ENCODE measurements at places on chromosomes 4 and X.

DNA sequence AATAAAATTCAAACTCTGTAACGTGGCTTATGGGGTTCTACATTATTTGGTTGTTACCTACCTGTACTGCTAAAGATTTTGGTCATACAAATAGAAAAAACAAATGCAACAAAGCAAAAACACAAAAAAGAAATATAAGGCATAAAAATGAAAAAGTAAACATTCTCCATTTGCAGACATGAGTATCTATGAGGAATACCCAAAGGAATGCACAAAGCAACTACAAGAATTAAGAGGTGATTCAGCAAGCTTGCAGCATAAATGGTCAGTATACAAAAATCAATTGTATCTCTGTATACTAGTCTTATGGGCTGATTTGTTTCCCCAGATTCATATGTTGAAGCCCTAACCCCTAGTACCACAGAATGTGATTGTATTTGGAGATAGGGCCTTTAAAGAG lies 3.6 kb upstream of the PDE5A start:
- DNase-seq = no peak

GRCh38 chrX:107374132-107374531 lies 75.3 kb upstream of the FRMPD3 start:
- peak; percentile 48 for DNase-seq

DNA sequence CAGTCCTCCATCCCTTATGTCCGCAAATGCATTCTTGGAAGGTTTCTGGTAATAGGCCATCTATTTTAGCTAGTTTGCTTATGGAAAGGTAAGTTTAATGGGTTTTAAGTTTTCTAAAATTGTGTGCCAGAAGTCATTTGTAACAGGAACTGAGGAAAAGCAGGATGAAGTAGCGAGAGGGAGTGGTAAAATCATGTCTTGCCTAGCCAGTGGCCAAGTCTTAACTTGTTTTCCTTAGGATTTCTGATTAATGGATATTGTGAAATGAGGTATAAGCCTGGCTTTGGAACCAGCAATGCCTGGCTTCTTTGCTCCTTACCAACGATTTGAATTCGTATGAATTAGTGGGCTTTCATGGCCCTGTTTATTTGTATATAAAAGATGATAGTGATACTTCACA lies 7.3 kb downstream of the SEC24B start:
- no peak for DNase-seq

DNA sequence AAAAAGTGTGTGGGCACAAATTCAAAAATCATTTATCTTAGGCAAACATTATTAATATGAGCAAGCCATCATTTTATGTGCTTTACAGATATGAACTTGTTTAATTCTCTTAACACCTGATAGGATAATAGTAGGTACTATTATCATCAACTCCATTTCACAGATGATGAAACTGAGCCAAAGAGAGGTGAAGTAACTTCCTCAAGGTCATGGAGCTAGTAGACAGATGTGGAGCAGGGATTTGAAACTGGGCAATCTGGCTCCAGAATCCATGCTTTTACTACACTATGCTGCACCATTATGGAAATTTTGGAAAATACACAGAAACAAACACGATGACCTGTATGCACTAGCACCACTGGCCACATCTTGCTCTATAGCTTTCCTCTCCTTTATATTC lies 1.0 kb upstream of the PIN4 start:
- no peak for DNase-seq

- no peak for DNase-seq
These were observed 203.9 kb downstream of the SOWAHB start for GRCh38 chr4:76694056-76694455.

DNA sequence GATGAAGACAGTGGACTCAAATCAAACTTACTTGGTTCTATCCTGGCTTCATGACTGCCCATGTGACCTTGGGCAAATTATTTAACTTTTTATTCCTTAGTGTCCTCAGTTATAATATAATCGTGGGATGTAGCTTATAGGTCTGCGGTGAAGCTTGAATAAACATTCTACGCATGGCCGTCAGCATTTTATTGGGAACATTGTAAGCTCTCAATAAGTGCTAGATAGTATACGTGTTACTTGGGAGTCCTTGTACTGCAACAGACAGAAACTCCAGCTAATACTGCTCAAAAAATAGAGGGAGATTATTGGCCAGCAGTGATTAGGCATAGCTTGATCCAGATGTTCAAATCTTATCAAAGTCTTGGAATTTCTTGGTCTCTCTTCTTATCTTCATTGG lies 104.8 kb downstream of the SYTL5 start:
- no peak for DNase-seq

GRCh38 chrX:3963980-3964379 lies 250.5 kb upstream of the PRKX start:
- no peak for DNase-seq

DNA sequence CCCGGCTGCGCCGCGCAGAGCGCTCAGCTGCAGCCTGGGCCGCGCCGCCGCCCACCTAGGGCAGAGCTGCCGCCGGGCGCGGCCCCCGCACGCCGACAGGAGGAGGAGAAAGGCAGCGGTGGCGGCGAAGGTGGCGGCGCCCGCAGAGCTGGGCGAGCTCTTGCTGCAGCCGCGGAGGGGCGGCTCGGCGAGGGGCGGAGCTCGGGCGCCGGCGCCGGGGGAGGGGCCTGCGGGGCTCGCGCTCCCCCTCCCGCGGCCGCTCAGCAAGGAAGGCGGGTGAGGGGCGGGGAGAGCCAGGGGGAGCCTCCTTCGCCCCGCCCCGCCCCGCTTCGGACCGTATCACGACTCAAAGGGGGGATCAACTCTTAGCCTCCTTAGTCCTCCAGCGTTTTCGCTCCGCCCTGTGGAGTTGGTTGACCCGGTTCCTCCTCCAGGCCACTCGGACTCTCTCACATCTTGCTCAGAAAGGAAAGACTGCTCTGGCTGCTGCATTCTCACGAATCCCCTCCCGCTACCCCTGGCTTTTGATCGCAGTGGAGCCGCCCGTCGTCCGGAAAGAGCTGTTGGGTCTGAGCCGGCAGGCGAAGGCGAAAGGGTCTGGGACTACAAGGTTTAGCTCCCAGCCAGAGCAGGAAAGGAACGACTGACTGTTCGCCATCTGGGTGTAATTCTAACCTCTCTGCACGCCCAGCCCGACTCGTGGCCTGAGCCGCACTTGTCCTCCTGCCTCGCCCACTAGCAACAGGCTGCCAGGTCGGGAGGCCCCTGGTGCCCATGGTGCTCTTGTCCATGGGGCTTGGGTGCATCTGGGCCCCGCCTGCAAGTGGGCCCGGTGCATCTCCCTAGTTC lies at the start of gene ATP8A1:
Gene ATP8A1 (minus strand): TSS at position 162 of the 849 bp plus-strand sequence. CDS start 232 bp downstream, outside the sequence.
- peak; percentile 97 for DNase-seq

- no peak for DNase-seq
These were observed 45.0 kb downstream of the APBB2 start for GRCh38 chr4:41169256-41169800.

- DNase-seq = no peak
These were observed 2.6 kb downstream of the TMEM35A start for GRCh38 chrX:101081231-101081630.

GRCh38 chr4:103306870-103307375 lies 108.8 kb upstream of the CENPE start:
- peak; percentile 5 for DNase-seq

- no peak for DNase-seq
These were observed 225.2 kb upstream of the PPP1R2C start for GRCh38 chrX:43003204-43003565.

GRCh38 chr4:136699905-136700304 lies 832.4 kb downstream of the PCDH18 start:
- DNase-seq = no peak

DNA sequence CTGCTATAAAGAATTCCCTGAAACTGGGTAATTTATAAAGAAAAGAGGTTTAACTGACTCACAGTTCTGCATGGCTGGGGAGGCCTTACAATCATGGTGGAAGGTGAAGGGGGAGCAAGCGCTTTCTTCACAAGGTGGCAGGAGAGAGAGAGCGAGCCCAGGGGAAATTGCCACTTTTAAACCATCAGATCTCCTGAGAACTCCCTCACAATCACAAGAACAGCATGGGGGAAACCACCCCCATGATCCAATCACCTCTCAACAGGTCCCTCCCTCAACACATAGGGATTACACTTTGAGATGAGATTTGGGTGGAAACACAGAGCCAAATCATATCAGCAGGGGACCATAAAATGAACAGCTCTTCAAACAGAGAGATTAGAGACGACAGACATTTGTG lies 198.6 kb downstream of the MAGEB5 start:
- DNase-seq = peak; percentile 1

DNA sequence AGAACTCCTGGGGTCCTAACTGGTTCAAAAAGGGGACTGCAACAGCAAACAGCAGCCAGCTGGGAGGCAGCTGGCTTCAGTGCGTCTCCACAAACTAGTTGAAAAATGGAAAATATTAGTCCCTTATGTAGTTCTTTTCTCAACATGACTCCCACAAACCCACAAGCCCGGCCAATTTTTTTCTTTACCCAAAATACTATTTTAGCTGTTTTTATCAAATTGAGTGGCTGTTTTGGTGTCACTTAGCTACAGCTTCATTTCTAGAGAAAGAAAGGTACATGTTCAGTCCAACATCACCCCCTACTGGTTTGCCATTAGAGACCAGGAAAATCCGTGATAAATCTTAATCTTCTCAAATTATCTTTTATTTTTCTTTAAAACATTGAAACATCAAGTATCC lies 97.2 kb downstream of the GUCY2F start:
- DNase-seq = peak; percentile 71

All from neural progenitor cell (in vitro differentiated cells).